ENCODE measurements at places on chromosomes 2 and 18.

DNA sequence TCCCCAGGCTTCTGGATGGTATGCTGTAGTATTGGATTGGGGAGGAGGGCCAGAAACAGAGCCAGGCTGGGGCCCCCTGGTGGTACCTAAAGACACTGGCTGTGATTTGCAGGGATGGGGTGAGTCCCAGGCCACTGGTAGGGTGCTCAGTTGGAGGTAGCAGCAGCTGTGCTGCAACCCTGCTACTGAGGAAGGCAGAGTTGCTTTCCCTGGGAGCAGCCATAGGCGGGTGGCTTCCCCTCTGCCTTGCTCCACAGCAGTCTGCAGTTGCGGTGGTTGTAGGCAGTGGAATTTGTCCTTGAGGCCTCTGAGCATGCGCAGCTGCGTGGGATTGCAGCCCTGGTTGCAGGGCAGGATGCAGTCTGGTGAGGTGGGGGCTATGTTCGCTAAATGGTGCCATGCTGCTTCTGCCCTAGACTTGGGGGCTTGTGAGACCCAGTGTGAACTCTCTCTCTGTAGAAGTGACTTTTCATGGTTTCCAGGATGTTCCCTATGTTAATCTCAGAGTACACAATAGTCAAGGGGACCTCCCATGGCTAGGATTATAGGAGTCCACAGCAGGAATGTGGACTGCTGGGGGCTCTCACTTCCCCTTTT lies 443.5 kb downstream of the XIRP2 start:
- peak; percentile 86 for DNase-seq

DNA sequence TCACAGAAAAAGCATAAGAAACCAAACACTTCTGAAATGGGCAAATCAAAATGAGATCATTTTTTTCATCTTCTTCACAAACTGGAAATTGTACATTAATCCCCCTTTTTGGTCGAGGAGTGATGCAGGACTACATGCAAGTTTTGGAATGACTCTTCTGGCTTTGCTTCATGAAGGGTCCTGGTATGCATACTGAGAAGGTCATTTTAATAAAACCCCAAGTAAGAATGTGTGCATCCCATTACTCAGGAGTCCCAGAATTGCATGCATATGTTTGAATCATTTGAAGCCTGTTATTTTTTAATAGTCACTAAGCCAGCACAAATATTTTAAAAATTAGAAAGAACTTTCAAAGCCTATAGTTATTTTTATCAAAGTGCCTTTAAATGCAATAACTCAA lies 16.7 kb upstream of the EHBP1 start:
- DNase-seq = no peak

DNA sequence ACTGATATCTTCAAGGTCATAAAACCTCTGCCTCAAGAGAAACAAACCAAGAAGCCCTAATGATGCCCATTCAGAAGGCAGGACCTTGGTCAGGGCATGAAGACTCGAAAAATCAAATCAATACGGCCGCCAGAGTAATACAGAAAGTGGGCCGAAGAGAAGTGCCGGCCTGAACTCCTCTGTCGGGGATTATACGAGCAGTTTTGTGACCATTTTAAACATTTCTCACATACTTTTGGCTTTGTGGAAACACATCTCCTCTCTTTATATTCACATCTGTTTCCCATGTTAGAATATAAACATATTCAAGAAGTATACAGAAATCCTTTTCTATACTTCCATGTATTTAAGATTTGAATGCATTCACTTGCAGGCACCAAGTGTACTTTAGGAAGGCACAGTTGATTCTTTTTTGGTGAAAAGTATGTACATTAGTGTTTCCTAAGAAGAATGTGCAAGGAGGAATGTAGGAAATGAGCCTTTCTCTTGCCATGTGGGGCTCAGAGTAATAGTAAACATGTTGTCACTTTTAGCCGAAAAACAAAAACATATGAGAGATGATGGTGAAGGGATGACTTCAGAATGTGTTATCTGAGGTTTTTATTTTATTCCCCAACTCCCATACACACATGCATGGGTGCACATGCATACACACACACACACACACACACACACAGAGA lies 707.9 kb upstream of the ID2 start:
- DNase-seq = no peak

GRCh38 chr2:9377461-9378097 lies 45.7 kb downstream of the ITGB1BP1 start:
- no peak for DNase-seq

- no peak for DNase-seq
Observed at GRCh38 chr2:127330753-127331152, 36.8 kb upstream of the ERCC3 start.

- no peak for DNase-seq
Observed at GRCh38 chr2:9310377-9310776, 103.8 kb downstream of the ASAP2 start.

GRCh38 chr2:64799592-64800252 lies 146.0 kb upstream of the SERTAD2 start:
- no peak for DNase-seq

Measured in NT2/D1 (cell line).